Neural progenitor cell (in vitro differentiated cells): ENCODE measurements at places on chromosomes 16 and 17.

- DNase-seq: no peak
- no peaks in the 10 kb centered on the region for H3K36me3 ChIP-seq
- no peak overlapping the region for H3K4me3 ChIP-seq
- H3K27ac ChIP-seq: no peak overlapping the region
These were observed 2.1 kb upstream of the ZNF652 start for GRCh38 chr17:49364119-49364518.

GRCh38 chr17:29555840-29556239, 11.0 kb downstream of the ABHD15 start:
- no peak overlapping the region for H3K27ac ChIP-seq
- no peak overlapping the region for H3K4me3 ChIP-seq
- no peak for DNase-seq
- no peaks in the 10 kb centered on the region for H3K36me3 ChIP-seq
- no peaks in the 10 kb centered on the region for H3K4me1 ChIP-seq

- H3K36me3 ChIP-seq: no peaks in the 10 kb centered on the region
- no peak overlapping the region for H3K4me3 ChIP-seq
- no peak overlapping the region for H3K27ac ChIP-seq
- H3K4me1 ChIP-seq: peaks cover 20% of the 10 kb centered on the region
These were observed 66.0 kb downstream of the SMPD3 start for GRCh38 chr16:68382296-68382718.

GRCh38 chr17:19805006-19805405, 56.9 kb upstream of the ALDH3A1 start:
- H3K4me1 ChIP-seq: no peaks in the 10 kb centered on the region
- H3K27me3 ChIP-seq: no peaks in the 10 kb centered on the region
- no peak for DNase-seq

DNA sequence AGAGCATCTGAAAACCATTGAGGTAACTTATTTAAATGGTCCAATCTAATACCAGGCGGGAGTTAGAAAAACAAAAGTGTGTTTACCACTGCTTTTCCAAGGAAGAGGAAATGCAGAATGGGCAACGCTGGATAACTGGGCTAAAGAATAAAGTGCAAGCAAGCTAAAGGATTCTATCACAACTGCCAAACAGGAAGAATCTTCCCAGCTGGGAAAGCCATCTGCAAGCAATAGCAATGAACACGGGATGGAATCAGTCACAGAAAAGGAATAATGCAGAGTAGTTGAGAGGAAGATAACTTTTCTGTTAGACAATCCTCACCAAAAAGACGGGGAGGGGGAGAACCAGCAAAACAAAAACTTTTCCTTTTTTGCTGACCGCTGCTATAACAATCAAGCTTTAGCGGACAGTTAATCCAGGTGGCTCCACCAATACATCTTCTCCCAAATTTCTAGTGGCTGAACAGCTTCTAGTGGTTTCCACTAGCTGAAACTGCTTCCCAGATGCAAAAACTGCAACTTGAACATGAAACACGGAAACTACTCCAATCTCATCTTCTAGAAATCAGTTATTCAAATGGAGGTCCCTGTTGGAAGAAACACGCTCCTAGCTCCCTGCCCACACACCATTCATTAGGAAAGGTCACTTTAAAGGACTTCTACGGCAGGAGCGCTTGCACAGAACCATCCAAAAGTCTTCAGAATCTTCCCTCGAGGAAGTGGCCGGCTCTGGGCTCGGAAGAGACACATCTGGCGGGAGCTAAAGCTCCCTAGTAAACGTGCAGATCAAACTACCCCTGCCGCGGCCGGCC, 929 bp downstream of the TMEM11 start:
- H3K27ac ChIP-seq: no peak overlapping the region
- no peaks in the 10 kb centered on the region for H3K27me3 ChIP-seq
- H3K36me3 ChIP-seq: no peaks in the 10 kb centered on the region
- peaks cover 24% of the 10 kb centered on the region for H3K4me1 ChIP-seq
- DNase-seq: no peak
